ENCODE measurements at places on chromosomes 1 and 21.

GRCh38 chr1:36085126-36085525 lies 1.2 kb downstream of the TEKT2 start:
- peak; percentile 41 for DNase-seq

GRCh38 chr1:229342656-229343569 lies at the start of gene CCSAP:
CCSAP (minus strand) TSS chr1:229343047; CDS start chr1:229342465, 582 bp downstream.
- no peak for DNase-seq

DNA sequence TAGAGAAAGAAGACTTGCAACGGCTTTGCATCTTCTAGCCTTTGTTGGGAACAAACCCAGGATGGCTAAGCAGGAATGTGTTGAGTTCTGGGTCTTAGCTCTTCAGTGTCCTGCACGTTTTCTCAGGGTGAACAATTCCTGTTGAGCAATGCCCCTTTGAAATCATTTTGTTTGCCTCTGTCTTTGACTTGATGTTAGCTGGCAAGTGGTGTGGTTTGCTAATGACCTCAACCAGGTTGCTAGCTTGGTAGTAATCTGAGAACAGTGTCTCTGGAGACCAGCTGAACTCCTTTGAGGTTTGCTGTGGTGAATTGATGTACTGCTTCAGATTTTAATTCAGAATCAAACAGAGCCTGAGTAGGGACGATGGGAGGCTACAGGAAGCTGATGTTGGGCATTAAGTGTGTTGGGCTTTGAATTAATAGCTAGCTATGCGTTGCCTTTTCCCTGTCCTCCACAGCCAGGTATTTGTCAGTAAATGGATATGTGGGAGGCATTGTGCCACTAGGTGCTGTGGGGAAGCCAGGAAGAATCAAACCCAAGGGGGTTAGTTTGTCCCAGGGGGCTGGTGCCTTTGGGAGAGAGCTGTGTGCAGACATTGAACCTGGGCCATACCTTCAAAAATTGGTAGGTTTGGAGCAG lies 23.3 kb upstream of the SRSF10 start:
- DNase-seq = no peak

- DNase-seq = no peak
These were observed 49.4 kb downstream of the SLC35A3 start for GRCh38 chr1:100019220-100019619.

- DNase-seq = no peak
These were observed 20.9 kb downstream of the HENMT1 start for GRCh38 chr1:108639899-108640560.

DNA sequence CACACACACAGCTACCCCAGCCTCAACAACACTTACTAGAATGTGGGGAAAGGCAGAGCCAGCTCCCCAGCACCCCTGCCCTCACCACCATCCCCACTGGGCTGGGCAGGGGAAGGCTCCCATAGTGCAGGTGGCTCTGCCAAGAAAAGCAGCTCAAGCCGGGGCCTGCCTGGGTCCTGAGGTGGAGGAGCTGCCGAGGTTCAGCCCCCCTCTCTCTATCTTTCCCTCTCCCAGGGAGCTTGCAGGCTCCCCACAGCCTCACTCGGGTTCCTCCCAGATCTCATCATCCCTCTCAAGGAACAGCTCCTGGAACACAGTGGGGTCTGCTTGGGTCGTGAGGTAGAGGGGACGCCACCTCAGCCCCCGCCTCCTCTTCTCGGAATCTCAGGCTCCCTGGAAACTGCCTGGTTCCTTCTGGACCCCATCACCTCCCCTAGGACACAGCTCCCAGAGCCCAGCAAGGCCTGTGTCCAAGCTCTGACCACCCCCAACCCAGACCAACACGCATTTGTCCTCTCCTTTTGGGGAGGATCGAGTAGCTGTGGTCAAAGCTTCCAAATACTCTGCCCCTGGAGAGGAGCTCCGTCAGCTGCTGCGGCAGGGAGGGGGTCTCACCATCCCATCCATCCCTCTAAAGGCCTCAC lies 704 bp downstream of the S100A16 start:
- no peak for DNase-seq

DNA sequence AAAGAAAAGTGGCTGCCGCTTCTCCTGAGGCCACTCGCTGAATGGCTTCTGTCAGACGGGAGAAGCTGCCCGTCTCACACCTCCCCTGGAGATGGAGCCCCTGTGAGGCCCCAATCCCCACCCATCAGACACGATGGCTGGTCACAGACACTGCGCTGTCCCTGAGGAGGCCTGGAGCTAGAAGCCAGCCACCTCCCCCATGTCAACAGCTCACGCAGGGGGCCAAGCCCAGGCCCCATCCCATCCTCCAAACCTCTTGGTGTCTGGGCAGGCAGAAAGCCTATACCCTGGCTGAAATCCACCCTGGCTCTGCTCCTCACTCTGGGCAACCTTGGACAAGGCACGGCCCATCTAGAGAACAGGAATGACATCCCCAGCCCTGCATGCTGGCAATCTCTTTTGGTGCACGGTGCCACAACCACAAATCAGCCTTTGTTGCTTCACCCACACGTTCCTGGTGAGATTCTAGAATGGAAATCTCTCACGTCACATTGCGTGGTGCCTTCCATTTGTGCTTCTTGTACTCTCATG lies 273.9 kb upstream of the VAMP3 start:
- DNase-seq = no peak

DNA sequence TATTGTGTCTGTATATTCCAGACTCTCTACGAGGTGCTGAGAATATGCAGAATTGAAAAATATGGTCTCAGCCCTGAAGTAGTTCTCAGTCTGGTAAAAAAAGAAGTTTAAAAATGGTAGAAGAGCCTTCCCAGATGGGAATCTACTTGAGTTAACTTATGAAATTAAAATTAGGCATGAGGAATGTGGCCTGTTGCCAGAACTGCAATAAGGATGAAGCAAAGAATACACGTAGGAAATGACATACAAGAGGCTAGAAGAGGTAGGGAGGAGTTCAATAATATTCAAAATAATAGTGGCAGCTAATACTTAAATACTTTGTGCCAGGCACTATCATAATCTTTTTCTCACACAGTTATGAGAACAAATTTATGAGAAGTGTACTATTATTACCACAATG lies 6.3 kb downstream of the ASPM start:
- DNase-seq = no peak

DNA sequence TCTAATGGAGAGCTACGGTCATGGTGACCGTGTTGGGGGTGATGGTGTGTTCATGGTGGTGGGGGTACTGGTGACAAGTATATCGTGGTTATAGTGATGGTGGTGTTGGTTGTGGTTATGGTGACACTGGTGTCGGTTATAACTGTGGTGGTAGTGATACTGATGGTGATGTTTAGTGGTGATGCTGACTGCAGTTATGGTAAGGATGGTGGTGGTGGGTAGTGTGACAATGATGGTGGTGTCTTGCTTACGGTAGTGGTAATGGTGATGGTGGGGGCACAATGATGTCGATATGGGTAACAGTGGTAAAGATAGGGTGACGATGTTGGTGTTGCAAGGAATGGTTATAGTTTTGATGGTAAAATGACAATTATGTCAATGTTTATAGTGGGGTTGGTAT lies 98.9 kb upstream of the SLC2A1 start:
- DNase-seq = no peak

- no peak for DNase-seq
These were observed 3.9 kb upstream of the PSMG1 start for GRCh38 chr21:39187141-39187540.

Data from ureter (tissue), 1 donor.